DMS79 treated with DMSO at 0.1 percent for 48 hours (cell line): ENCODE measurements at places on chromosomes 16 and 17.

DNA sequence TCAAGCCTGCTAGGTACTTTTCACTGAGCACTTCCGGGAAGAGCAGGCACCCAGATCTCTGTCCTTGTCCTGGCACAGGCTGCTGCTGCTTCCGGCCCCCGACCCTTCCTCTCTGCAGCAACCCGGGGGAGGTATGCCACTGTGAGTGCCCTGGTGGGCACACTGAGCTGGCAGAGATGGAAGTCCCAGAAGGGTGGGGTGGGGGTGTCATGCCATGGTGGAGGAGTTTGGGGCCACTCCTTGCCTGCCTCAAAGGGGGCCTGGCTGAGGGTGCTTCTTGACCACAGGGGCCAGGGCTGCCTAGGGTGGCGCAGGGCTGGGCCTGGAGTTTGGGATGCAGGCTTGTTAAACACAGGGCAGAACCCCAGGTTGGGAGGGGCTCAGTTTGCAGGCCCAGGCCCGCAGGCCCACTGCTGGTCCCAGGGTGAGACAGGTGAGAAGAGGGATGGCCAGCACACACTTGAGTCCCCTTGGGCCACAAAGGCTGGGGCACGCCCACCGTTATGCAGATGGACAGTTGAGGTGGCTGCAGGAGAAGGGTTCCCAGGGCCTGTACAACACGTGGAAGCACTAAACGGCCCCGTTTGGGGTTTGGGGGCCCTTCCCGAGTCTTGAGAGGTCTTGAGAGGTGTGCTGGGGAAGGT is 8.7 kb downstream of the TMEM235 start:
- no peak for DNase-seq

- DNase-seq = peak; percentile 29
Measured at GRCh38 chr17:3890082-3890877, 2.6 kb downstream of the CAMKK1 start.

- DNase-seq = no peak
Measured at GRCh38 chr17:12666718-12667117, 1.0 kb downstream of the MYOCD start.

GRCh38 chr16:58116081-58116480 is 13.1 kb downstream of the CFAP20 start:
- no peak for DNase-seq

GRCh38 chr17:27578718-27579085 is 52.3 kb upstream of the LGALS9 start:
- DNase-seq = no peak

- DNase-seq = peak; percentile 33
Measured at GRCh38 chr17:16352303-16352666, 984 bp downstream of the CENPV start.

DNA sequence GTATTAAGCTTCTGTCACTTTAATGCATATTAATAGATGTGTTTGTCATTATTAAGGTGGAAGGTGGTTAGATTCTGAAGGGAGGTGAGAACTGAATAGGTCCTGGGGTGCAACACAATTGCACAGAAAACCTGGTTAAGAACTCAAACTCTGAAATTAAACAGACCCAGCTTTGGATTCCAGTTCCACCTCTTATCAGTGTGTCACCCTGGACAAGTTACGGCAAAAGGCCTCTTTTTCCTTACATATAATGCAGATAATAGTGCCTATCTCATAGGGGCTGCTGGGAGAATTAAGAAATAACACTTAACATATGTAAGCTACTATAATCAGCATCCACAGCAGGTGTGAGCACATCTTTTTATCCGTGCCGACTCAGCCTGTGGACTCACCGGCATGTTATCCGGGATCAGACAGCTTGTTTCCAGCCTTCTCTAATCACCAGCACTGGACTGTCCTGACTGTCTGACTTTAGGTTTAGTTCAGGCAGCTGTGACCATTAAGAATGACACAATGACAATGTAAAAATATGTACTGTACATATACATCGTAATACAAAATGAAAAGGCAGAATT is 31.4 kb downstream of the TEX2 start:
- DNase-seq = no peak

GRCh38 chr17:76134911-76135809 is 5.9 kb downstream of the FOXJ1 start:
- no peak for DNase-seq

DNA sequence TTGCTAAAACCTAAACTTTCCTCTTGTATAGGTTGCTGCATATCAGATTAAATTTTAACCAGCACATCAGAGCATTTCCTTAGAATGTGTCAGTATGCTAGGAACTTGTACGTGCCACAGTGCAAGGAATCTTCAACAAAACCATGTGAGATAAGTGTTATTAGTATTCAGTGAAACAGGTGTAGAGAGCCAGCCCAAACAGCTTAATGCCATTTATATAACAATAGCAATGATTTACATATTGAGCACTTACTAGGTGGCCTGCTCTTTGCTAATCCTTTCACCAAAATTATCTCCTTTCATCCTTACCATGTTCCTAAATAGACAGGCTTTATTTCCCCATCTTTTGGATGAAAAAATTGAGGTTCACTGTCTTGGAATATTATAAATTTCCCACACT is 485.7 kb downstream of the HS3ST4 start:
- no peak for DNase-seq

DNA sequence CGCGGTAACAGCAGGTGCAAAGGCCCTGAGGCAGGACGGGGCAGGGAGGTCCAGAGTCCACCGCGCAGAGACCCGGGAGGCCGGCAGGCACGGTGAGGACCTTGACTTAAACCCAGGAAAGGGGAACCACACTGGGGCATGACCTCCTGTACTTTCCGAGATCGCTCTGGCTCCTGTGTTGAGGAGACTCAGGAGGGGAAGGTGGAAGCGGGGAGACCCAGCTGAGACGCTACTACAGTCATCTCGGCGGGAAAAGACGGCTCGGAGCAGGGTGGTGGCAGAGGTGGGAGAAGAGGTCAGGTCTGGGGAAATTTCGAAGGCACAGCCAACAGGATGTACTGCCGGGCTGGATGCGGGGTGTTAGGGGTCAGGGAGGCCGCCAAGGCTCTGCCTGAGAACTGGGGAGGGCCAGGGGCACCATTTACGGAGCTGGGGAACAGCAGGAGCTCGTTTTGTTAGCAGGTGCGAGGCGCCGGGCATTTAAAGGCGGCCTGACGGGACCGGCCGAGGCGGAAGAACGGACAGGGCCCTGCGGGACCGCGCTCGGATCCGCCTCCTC is 22.3 kb downstream of the NPTX1 start:
- DNase-seq = no peak

DNA sequence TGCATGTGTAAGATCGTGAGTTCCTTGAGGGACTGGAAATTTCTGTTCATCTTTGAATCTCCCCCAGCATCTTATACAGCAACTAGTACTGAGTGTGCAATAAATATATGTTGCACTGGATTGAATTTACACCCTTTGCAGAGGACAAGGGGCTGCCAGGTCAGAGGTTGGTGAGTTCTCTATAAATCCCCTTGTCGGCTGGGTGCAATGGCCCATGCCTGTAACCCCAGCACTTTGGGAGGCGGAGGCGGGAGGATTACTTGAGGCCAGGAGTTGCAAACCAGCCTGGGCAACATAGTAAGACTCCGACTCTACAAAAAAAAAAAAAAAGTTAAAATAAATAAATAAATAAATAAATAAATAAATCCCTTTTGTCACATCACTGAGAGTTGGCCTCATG is 9.4 kb upstream of the SP6 start:
- no peak for DNase-seq

- DNase-seq = no peak
Measured at GRCh38 chr17:55763856-55764255, 13.0 kb downstream of the PCTP start.

- no peak for DNase-seq
Measured at GRCh38 chr17:54404259-54404658, 496.4 kb upstream of the TOM1L1 start.

GRCh38 chr17:7323731-7324437 is 5.3 kb downstream of the NEURL4 start:
- no peak for DNase-seq

DNA sequence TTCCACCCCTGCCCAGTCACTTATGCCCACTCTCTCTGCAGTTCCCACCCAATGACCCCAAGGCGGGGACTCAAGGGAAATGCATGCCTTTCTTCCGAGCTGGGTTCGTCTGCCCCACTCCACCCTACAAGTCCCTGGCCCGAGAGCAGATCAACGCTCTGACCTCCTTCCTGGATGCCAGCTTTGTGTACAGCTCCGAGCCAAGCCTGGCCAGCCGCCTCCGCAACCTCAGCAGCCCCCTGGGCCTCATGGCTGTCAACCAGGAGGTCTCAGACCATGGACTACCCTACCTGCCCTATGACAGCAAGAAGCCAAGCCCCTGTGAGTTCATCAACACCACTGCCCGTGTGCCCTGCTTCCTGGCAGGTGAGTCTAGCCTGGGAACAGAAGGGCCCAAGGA is 13.8 kb downstream of the LPO start:
- DNase-seq = no peak

DNA sequence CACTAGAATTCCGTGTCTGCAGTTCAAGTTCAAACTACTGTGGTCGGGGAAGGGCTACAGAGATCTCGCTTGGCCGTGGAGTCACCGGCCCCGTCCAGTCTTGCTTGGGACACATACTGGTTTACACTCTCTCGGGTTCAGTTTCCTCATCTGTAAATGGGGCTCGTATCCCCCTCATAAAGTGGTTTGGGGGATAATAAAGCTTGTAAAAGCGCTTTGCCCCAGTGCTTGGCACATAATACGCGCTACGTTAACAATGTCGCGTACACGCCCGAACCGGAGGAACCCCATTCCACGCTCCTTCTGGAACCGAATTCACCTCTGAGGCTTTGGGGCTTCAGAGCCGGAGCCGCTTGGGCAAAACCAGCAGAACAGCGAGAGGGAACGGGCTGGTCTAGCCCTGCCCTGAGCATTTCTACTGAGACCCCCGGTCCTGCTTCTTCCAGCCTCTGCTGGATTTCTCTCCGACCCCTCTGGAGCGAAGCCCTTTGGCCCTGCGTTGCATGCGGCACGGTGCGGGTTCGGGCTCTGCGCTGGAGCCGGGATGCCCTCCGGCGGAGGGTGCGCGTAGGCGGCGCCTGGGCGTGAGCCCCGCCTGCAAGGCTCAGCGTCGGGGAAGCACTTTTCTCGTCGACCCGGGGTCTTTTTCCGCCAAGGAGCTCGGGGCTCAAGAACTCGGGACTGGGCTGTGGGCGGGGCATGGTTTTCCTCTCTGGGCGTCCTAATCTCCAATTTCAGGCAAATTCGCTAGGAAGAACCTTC is 26.1 kb upstream of the HOXB13 start:
- DNase-seq = no peak

- no peak for DNase-seq
Measured at GRCh38 chr17:73799781-73800627, 155.8 kb upstream of the SDK2 start.

DNA sequence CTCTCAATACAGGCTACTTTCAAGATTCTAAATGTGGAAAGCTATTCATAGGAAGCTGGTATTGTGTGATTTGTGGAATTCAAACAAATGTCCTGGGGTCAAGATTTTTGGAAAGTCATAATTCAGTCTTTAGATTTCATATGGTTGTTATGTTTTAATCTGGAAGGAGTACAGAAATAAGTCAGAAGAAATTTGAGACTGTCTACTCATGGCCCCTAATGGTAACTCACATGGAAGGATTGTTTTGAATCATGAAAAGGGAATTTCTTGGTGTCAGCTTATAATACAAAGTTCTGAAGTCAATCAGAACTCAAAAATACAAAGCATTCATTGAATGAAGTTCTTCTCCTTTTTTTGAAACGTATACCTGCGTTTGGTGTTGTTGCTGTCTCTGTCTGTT is 3.1 kb downstream of the KCNJ2 start:
- DNase-seq = no peak

DNA sequence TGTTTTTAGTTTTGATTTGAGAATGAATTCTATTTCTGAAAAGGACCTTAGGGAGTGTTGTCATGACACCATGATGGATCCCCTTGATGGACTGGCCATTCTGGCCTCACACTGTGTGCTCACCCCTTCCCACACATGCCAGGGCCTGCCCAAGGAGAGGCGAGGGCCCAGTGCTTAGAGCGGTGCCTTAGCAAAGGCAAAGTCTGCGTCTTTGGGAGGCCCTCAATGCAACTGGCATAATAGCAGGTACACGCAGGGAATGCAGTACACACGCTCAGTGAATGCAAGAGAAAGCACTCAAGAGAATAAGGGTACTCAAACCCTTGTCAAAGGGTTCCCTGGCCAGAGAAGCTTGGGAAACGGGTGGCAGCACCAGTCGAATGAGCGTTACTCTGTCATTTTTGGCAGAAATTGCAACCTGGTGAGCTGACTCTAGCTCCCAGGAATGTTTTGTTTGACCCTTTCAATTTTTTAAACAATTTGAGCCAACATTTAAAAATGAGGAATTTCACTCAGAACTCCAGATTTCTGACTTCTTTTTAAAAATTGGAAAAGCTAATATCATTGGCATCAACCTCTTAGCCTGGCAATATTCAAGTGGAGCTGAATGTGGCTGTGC is 32.1 kb downstream of the NKD1 start:
- DNase-seq = no peak

GRCh38 chr16:81546781-81547180 is 102.2 kb downstream of the CMIP start:
- no peak for DNase-seq

DNA sequence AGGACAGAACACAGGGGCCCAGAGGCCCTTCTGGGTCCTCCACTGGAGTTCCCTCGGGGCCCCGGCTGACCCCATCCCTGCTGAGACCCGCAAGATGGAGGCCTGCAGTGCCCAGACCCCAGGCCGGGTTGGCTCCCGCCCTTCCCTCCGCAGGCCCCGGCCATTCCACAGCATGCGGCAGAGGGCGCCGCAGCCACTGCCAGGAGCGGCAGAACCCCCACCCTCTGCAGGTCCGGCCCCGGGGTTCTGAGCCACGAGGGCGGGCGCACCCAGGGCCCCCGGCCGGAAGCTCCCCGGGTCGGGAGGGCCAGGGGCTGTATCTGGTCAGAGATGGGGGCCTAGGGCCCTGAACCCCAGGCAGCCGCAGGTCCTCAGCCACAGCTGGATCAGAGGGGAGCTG is 2.4 kb upstream of the PERCC1 start:
- no peak for DNase-seq

DNA sequence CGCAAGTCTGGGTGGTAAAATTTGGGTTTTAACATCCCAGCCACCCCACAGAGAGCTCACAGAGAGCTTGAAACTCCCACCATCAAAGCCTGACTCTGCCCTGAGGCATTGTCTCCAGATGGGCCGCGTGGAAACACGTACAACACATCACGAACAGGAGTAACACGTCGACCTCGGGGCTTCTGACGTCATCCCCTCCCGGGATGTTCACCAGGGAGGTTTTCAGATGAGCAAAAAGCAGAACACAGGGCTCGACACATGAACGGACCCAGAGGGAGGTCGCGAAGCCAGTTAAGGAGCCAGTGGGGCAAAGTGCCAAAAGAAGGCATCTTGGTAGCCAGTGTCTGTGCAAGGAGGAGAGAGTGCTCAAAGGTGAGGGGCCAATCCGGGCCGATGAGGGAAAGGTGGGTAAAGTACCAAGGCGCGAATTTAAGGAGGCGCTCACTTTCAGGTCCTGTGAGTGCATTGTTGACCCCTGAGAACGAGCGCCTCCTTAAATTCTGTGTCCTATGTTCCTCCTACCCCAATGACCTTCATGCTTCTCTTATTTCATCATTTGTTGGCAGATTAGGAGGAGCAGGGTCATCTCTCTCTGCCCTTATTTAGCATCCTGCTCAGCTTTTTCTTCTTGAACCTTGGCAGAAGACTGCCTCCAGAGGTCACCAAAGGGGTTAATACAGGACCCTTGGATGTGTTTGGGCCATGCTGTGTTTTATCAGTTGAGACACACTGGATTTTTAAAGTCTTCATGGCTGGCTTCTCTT is 5.6 kb downstream of the RCVRN start:
- DNase-seq = no peak

GRCh38 chr17:78337244-78338109 is 22.4 kb downstream of the SOCS3 start:
- no peak for DNase-seq
